ENCODE measurements at places on chromosomes 2 and 18.

DNA sequence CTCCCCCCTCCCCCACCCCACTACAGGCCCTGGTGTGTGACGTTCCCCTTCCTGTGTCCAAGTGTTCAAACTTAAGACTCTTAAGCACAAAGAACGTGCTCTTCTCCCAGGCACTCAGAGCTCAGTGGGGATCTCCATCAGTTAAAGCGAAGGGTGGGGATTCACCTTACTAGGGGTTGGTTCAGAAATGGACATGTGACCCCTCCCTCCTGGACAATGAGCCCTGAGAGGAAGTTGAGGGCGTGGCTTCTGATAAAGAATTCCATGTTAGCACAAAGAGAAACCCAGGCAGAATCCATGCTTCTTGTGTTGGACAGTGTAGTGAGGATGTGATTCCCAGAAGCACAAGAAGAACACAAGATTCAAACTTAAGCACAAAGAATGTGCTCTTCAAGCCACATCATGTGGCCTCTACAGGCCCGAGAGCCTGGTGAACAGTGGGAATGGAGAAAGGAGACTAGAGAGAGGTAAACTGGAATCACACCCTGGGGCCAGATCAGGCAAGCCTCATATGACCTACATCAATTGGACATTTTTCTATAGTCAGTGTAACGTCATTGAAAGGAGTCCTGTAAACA is 78.1 kb upstream of the TTC39C start:
- peak; percentile 20 for DNase-seq

DNA sequence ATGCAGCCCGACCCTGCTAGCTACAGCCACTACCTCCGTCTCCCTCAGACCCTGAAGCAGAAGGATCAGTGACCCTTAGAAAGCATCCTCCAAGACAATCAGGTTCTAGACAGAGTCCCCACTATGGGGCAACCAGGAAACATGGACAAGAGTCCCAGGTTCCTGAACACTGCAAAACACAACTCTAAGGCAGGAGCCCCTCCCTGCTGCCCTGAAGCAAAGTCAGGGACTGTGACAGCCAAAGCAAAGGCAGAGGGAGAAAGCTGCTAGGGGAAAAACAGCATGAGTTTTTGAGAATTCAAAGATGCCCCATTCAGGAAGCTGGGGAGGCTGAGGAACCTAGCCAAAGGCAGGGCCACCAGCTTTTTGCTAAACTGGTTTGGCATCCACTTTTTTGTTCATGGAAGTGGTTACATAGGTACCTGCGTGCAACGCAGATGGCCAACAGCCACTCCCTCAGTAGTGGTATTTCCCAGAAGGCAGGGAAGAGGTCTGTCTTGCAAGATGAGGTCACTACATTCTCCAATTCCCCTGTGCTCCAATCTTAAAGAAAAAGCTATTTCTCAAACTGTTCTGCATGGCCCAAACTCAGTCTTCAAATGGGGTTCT is 33.2 kb downstream of the MYO5B start:
- DNase-seq: no peak

DNA sequence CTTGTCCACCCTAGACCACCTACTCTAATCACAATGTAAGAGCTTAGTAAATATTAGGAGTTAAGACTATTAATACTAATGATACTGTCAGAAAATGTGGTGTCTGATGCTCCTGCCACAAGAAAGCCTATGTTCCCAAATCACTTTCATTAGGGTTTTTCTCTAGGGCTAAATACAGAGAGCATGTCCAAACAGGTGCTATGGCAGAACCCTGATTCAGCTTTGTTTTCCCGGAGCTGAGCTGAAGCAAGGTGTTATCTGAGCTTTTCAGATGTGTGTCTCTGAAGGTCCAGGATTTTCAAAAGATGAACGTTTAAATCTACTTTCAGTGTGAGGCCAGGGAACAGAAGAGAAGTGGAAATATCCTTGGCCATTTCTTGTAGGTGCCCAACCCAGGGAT is 40.6 kb downstream of the CPO start:
- no peak for DNase-seq

GRCh38 chr2:232203166-232203891 is 175.2 kb upstream of the ALPP start:
- DNase-seq: peak; percentile 54

GRCh38 chr2:515441-516127 is 161.6 kb downstream of the TMEM18 start:
- no peak for DNase-seq

DNA sequence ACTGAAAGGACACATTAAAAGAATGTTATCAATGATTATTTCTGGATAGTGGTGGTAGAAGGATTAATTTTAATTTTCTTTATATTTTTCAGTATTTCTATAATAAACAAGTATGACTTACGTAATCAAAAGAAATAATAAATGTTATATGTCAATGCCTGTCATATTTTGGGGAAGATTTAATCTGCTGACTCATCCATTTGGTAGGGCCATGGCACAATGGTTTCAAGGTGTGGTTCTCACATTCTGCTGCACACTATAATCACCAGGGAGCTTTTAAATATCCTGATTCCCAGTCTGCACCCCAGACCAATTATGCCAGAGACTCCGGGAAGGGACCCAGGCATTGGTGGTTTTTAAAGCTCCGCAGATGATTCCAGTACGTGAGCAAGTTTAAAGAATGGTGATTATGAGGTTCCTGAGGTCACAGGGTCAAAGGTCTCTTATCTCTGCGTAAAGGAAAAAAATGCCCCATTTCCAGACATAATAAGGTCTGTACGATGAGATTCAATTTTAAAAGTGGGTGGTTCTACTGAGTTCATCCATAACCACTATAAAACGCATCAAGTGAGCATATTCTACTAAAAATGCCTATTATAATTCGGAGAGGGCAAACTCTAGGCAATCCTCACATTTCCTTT is 27.2 kb downstream of the WIPF1 start:
- DNase-seq: no peak

- no peak for DNase-seq
Observed at GRCh38 chr2:165863810-165864261, 69.8 kb upstream of the GALNT3 start.

- DNase-seq: no peak
Observed at GRCh38 chr2:115552726-115553125, 1110.3 kb downstream of the DPP10 start.

DNA sequence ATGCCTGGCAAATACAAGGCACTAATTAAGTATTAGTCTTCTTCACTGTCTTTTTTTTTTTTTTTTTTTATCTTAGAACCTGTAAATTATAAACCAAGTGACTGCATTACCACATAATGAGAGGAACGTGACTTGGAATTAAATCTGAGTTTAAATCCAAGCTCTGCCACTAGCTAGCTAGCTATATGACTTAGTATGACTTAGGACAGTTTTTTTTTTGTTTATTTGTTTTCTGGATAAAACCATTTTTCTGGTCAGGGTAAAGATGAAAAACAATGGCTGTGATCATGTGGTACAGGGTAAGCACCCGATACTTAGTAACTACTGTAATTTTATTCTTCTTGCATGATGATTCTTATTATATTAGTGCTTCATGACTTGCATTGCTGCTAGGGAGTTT is 191.8 kb upstream of the LRRTM1 start:
- DNase-seq: no peak

GRCh38 chr18:79875531-79875919 is 75.9 kb downstream of the SLC66A2 start:
- DNase-seq: no peak

- DNase-seq: peak; percentile 7
Observed at GRCh38 chr18:5772306-5773105, 122.8 kb downstream of the TMEM200C start.

GRCh38 chr18:34649080-34649479 is 61.0 kb upstream of the DTNA start:
- peak; percentile 4 for DNase-seq

DNA sequence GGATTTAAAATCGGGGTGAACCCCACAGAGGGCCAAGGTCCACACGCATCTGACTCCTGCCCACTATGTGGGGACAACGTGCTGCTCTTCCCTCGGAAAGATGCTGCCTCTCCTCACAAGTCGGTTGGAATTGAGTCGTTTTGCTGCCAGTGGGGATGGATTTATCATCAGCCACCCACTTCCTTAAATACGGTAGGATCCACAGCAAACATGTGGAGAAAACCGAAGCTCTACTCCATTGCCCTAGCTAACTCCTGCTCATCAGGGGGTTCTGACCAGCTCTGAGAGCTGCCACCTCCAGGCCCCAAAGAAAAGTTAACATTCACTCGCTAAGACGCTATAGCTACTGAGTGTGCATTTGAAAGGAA is 80.9 kb downstream of the CHRNA1 start:
- DNase-seq: peak; percentile 77

GRCh38 chr2:45171136-45171501 is 161.9 kb upstream of the SIX2 start:
- no peak for DNase-seq

DNA sequence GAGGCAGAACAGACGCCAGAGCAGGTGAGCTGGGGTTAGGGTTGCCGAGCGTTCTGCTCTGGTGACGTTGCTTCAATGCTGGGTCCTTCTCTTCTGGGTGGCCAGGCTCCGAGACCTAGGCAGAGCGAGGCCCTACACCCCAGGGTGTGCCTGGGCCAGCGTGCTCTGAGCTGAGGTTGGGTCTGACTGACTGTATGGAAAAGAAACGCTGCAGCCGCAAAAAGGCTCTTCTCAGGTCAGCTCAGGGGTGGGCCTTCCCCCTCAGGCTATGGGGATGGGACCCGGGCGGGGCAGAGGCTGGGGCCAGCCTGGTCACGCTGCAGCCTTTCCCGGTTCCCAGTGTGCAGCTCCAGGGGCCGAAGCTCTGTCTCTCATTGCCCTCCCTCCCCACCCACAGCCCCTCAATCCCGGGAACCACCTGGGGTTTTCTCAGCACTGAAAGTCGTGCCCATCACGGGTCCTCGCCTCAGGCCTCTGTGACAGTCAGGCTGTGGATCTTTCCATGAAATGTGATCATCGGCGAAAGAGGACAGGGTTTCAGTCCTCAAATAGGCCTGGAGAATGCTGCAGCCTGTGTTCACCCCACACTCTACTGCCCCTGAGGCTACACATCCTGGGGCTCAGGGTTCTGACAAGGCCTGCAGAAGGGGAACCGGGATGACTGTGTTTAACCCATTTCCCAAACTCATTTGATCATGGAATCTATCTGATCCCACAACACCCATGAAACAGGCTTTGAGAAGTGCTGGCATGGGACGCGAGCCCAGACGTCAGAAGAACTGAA is 19.4 kb downstream of the CYP26B1 start:
- DNase-seq: no peak

GRCh38 chr2:118523761-118524160 is 323.7 kb downstream of the EN1 start:
- no peak for DNase-seq

DNA sequence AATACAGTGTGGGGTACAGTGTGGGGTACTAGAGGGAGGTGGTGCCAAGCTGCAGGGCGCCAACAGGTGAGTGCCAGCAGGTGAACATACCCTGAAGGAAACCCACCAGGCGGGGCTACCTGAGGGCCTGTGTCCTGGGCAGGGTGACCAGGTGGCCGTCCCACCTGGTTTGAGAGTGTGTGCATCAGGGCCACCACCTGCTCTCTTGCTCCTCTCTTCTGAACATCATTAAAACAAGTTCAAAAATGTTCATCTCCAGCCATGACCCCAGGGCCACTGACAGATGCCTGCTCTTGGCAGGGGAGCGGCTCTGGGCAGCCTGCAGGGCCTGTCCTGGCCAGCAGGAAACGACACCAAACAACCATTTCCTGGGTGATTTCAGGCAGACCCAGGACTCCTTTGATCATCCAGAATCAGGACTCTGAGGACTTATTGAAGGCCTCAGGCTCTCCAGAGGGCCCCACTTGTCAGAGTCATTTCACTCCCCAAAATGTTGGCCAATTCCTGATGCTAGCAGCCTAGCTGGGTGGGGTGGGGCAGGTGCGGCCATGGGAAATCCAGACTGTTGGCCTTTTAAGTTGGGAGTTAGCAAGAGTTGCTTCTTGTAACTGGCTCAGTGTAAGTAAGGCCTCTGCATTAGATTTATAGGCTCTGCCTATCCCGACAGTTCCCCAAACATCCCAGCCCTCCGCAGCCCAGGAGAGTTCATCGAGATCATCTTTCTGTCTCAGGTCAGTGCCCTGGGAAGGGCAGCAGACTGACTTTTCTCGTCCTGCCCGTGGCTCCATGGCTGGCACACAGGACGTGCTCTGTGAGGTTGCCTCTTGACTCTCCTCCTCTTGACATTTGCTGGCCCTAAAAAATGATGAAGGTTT is 111.5 kb upstream of the ZNF236 start:
- DNase-seq: no peak

GRCh38 chr2:166627893-166628292 is 133.8 kb upstream of the SCN7A start:
- DNase-seq: no peak

DNA sequence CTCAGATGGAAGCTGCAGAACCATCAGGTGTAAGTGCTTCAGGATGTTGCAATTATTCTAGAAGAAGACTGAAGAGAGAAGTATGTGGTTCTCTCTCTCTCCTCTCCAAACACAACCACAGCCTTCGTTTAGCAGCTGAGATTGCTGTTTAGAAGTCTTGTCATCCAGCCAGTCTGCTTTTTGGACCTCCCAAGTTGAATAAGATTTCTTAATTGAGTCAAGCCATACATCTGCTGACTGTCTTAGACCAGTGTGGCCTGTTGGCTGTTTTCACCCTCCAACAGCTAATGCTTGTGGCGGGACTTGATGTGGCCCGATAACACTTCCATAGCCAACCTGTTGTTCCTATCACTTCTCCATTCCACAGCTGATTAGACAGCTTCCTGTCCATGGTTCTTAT is 91.3 kb upstream of the TMEM17 start:
- DNase-seq: peak; percentile 79

DNA sequence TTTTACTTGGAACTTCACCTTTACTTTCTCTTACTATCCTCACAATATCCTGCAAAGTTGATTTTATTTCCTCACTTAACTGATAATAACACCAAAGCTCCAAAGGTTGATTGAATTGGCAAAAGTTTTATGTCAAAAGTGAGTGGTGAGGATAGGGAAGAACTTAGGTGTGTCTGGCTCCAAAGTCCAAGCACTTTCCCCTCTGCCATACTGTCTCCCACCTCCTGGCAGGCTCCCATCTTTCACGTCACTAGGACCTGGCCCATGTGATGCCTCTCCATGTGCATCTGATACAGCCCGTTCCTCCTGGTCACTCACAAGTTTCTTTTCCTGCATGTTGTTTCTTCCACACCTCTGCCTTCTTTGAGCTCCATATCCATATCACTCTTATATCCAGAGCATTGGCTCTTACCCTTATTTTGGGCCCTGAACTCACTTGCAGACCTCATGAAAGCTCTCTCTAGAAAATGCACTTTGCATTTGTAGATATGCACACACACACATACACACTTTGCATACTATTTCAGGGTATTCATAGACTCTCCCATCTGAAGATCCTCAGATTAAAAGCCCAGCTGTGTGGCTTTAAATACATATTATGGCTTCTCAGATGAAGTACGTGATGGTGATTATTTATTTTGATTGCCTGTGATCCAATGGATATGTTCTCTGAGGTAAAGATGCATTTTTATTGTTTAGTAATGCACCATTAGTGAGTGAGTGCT is 12.3 kb downstream of the MEP1B start:
- no peak for DNase-seq

- DNase-seq: no peak
Observed at GRCh38 chr18:55863391-55863706, 275.4 kb upstream of the TCF4 start.

DNA sequence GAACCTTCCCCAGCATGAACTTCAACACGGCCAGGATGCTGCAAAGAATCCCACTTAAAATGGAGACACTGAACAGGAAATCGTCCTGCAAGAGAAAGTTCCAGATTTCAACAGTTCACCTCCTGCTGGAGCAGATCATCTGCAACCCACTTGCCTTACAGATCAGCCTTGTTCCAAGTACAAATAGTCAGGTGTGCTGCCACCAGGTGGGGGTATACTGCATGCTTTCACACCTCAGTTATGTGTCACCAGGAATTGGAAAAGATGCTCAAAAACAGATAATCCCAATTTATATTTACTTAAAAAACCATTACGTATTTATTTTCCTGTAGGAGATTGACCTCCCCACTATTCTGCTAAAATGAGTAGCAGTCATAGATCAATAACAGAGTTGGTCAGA is 212.3 kb downstream of the MGAT5 start:
- DNase-seq: no peak
